ENCODE measurements at places on chromosomes 7 and 10.
A peak's percentile ranks its signal among the peaks of the same experiment; 100 is the strongest.

GRCh38 chr7:138975343-138976104 lies 5.7 kb downstream of the KIAA1549 start:
- DNase-seq: peak; percentile 35

DNA sequence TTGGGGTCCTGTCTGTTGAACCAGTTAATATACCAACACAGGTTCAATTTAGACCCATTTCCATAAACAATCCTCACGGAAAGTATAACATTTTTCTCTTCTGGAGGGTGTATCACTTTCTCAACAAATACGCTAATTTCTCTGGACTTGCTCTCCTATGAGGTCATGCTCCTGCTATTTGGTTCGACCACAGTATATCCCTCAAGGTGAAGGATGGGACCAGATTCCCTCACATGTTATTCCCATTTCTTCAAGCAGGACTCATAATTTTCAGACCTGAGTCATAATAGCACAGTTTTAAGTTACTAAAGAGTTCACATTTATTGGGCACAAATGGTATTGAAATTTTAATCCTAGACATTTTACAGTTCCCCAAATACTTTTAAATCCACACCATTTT lies 57.2 kb downstream of the ADAM12 start:
- no peak for DNase-seq

GRCh38 chr7:81507221-81507620 lies 262.6 kb downstream of the HGF start:
- DNase-seq: no peak

GRCh38 chr10:96285331-96285752 lies 14.0 kb upstream of the BLNK start:
- DNase-seq: no peak

GRCh38 chr7:137916564-137916963 lies 69.8 kb upstream of the DGKI start:
- DNase-seq: no peak

GRCh38 chr10:47031901-47032465 lies 120.8 kb downstream of the PTPN20 start:
- DNase-seq: no peak

DNA sequence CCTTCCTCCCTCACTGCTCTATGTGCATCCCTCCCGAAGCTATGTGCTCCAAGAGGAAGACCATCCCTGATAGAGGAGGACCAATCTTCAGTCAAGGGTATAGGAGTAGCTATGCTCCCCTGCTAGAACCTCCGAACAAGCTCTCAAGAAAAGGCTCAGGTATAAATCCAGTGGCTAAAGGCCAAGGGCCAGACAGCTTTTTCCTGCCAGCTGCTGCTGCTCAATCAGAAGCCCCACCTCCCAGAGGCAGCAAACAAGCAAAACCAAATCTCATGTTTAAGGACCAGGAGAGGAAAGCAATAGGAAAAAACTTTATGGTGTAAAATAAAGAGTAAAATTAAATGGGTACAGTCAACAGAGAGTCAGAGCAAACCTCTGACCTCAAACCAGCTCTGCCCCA lies 187.2 kb downstream of the FGFR2 start:
- no peak for DNase-seq

Data from NCI-H2107 (cell line).